ENCODE measurements at places on chromosomes 5 and 9.

DNA sequence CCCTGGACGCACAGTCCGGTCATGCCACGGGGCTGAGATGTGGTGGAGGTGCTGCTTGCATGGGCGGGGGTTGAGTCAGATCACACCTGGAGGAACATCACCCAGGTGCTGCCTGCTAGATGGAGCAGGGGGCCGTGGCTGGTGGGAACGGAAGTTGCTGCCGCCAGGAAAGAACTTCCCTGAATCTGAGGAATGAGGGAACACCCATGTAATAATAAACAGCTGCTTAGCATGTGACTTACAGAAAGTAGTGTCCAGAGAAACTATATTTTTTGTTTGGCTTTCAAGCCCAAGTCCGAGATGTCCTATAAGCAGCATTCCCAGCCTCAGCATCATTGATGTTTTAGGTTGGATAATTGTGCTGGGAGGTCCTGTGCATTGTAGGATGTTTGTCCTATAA is 27.1 kb upstream of the FAM240B start:
- DNase-seq = no peak

DNA sequence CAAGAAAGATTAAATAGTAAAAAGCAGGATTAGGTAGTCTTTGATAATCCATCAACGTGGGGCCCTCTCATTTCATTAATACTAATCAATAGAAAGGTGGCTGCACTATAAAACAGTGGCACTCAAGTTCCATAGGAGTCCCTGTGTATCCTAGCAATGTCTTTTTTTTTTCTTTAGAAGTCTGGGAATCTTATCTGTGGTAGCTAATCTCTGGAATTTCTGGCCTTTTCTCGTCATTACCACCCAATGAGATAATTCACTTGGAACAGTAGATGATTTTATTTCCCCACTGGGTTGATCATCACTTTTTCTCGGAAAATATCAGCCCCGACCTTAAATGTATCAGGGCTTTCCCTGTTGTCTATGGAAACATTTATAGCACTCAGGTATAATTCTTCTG is 86.8 kb upstream of the CDH6 start:
- DNase-seq = no peak

- no peak for DNase-seq
Measured at GRCh38 chr9:90904706-90905478, 103.3 kb downstream of the SYK start.

DNA sequence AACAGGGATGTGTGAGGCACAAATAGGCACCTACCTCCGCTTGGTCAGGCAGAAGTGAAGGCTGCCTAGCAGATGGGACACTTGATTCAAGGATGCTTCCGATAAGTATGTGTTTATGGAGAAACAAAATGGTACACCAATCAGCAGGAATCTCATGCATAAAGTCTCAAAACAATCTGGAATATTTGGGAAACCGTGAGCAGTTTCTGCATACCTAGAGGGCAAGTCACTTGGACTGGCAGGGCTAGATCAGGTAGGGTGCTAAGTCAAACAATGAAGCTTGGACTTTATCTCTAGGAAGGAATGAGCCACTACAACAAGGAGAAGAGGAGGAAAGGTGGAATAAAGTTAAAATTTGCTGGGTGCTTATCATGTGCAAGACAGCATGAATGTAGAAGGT is 5.5 kb downstream of the EPB41L4A start:
- no peak for DNase-seq

GRCh38 chr5:54379590-54379989 is 69.2 kb upstream of the ARL15 start:
- DNase-seq = no peak

DNA sequence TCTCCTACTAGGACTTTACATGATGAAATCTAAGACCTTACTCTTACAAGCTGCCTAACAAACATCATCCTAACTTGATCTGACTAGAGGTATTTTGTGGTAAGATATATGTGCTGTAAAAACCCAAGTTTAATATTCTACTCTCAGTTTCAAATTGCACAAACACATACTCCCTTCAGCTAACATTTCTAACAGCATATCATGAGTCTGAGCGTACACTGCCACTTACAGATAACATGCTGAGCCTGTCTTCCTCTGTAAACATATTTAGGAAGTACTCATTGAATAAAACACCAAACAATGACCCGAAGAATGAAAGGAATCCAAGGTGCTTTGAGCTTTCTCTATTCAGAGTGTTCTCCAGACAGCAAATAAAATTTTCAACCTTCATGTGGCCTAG is 7.9 kb upstream of the ESM1 start:
- DNase-seq = no peak

DNA sequence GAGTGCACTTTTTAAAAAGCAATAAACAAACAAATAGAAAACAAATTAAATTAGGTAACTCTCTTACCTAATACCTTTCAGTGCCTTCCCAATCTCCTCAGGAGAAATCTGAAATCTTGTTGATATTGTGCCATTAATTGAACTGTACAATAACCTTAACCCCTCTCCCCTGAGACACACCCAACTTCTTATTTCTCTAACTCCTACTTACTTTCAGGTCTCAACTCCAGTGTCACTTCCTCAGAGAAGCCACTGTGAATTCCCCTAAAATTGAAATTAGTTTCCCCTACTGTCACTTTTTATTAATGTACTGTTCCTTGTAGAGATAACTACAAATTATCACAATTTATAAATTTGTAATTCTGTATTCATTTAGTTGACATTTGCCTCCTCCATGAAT is 295.3 kb upstream of the TNC start:
- no peak for DNase-seq

DNA sequence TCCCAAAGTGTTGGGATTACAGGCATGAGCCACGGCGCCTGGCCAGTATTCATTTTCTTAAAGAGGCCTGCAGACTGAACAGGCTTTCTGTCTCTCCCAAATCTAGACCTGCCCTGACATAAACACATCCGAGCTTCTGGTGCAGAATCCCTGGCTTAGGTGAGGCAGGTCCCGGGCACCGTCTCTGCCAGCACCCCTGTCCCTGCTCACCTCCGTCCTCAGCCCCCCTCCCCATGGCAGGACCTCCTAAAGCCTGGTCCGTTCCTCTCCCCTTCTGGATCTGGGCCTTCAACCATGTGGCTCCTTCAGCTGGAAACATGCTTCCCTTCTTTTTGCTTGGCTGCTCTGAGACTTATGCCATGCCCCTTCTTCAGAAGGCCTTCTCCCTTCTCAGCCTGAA is 22.7 kb upstream of the RXRA start:
- no peak for DNase-seq

DNA sequence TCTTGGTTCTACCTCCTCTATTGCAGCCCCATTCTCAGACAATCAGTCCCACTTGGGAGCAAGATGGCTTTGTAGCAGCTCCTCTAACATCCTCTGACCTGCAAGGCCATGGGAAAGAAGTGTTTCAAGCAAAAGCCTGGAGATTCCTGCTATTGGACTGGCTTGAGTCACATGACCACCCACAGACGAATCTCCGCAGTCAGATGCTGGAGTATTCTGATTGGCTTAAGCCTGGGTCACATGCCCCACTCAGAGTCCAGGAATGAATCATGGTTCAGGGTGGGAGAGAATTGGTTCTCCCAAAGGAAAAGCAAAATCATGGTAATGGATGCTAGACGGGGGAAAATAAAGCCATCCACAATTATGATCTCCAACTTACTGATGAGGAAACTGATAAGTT is 22.6 kb upstream of the LMX1B start:
- no peak for DNase-seq

DNA sequence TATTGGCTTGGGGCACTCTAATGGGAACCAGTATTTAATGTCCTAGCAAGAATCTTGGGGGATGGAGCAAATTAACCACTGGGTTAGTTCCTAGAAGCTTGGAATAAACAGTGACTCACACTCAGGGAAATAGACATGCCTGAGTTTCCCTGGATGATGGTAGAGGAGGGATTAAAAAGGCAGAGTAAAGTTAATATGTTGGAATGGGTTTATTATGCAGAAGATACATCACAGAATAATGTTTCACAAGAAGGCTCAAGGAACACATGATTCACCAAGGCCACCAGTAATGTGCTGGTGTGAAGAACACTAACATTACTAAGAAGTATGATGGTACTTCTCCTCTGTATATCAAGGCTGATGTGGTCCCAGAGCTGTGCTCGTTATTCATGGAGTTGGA is 752.9 kb upstream of the SEMA6A start:
- DNase-seq = no peak

DNA sequence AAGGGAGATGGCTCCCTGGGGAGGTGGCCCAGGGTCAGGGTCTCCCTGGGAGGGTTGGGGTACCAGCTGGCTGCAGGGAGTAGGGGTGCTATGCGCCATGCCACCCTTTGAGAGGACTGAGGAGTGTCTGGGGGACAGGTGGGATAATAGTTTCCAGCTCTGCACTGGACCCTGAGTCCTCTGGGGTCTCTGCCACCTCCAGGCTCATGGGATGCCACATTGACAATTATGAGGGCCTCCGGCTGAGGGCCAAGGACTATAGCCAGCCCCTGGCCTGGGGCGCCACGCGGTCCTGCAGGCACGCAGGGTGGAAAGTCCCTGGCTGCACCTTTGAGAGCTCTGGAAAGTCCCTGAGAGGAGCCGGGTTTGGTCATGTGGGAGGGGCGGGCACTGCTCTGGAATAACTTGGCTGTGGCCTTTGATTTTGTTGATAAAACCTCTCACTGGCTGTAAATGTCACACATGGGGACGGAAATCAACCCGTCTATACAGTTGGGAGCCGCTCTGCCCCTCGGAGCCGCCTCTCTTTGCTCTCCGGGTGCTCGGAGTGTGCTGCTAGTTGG is 16.0 kb downstream of the TRAF2 start:
- DNase-seq = no peak

DNA sequence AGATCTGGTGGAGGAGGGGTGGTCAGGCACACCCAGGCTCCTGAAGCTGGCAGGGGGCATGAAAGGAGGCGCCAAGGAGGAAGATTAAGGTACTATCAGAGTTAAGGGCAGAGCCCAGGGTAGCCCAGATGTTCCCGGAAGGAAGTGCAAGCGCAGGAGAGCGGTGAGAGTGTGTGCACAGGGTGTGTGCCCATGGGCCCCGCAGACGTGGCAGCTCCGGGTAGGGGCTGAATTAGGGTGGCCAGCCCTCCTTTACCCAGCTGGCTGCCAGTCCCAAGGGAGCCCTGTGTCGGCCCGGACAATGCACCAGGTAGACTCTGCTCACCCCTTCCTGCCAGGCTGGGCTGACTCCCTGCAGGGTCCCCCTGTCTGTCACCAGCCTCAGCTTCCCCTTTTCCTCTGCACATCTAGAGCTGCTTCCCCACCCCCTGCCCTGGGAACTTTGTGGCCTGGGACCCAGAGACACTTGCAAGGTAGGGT is at the start of gene SMIM33:
TSS of gene SMIM33 (plus strand) at position 184 of the 480 bp plus-strand sequence. CDS start at position 302, 118 bp downstream.
- DNase-seq = peak; percentile 58

- DNase-seq = no peak
Measured at GRCh38 chr5:41575110-41575779, 64.8 kb upstream of the PLCXD3 start.

DNA sequence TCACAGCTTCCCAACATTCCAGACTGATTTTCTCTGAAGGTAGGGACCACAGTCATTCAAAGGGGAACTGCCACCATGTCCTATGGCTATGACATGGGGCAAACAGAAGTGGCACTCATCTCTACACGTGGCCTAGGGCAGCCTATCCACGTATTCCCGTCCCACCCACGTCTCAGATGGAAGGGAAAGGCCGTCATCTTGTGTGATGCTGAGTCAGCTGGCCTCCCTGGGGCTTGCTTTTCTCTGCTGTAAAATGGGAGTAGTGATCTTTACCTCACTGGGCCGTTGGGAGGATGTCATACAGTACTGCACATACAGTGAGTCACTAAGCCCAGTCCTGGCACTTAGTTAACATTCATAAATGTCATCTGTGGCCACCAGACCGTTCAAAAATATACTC is 72.3 kb downstream of the RAPGEF1 start:
- no peak for DNase-seq

GRCh38 chr5:133122711-133123110 is 70.9 kb downstream of the HSPA4 start:
- no peak for DNase-seq

GRCh38 chr9:38677660-38678303 is 42.2 kb downstream of the FAM240B start:
- DNase-seq = no peak

All from Jurkat, Clone E6-1 (cell line).